A172 (cell line): ENCODE measurements at places on chromosomes 13 and 19.

- DNase-seq, result no peak
Measured at GRCh38 chr13:30856005-30856790, 49.9 kb upstream of the MEDAG start.

DNA sequence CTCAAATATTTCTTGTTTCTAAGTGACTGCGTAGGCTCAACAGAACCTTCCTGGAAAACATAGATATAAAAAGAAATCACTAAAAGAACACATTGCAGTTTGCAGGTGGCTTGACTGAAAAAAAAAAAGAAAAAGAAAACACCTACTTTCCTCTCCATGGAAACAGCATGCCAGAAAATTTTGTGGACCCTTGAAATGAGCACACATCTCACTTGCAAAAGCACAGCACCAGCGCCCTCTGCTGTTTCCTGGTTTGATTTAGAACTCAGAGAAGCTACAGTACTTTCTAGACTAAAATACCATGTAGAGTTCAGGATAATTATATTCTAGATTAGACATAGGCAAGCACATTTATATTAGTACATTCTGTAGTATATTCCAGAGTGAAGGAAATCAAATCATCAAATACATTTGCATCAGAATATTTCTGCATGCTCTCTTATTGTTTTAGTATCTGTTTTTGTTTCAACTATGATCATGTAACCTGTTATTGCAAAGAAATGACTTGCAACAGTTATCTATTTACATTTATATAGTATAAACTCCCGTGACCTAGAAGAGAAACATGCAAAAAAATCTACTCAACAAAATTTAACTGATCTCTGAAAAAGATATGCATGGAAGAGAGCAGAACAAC is 22.3 kb upstream of the XPO4 start:
- DNase-seq, result peak; percentile 53

DNA sequence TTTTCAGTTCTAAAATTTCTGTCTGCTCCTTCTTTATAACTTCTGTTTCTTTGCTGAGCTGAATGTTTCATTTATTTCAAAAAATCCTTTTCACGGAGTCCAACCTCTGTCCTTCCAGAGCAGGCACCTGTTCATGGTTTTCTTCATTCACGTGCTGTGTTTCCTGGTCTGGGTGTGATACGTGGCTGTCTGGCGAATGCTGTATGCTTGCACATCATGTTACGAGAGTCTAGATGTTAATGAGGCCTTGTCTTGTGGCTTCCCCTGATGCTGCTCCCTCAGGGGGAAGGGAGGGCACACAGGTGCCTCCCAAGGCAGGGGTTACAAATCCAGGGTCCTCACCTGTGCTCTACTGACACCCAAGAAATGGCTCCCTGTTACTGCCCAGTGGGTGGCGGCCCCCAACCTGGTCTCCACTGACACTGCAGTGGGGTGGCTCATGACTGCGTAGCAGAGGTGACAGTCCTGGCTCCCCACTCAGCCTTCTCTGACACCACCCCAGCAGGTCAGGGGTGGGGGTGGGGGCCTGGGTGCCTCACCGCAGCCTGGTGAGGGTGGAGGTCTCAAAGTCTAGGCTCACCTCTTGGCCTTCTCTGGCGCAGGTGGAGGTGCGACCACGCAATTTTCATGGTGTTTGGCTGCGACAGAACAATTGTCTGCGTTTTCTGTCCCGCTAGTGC is 20.1 kb upstream of the RAB20 start:
- no peak for DNase-seq

DNA sequence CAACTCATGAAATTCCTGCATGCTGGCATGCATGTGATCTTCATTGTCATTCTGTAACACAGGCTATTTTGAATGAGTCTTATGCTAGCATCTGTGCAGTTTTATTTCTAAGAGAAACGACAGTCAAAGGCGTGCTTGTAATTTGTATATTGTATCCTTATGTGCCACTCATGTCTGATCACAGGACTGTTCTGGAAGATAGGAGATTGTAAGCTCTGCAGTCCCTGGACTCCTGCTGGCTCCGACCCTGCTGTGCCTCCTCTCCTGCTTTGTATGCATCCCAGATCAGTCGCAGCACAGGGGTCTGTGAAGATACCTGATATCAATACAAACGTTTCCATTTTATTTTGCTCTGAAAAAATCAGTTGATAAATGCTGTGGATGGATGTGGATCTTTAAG is 653.1 kb downstream of the LIG4 start:
- no peak for DNase-seq

GRCh38 chr19:32339988-32340874 is 5.2 kb upstream of the ZNF507 start:
- DNase-seq, result peak; percentile 28

DNA sequence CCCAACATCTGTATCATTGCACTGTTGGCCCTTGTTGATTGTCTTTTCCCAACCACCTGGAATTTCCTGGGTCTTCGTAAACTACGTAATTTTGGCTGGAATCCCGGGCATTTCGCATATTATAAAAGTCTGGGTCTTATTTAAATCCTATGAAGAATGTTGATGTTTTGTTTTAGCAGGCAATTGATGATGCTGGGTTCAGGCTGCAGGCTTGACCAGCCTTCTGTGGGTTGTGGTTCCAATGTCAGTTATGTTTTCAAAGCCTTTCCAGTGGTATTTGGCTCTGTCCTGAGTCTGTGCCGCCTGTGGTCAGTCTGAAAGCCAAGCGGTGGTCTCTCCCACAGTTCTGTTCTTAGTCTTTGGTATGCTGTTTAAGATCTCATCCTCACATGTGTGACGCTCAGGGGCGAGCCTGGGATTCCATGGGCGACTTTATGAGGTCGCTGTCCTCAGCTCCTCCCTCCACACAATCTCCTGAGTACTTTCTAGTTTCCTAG is 12.4 kb downstream of the SLC35E1 start:
- no peak for DNase-seq
